ENCODE measurements at places on chromosomes 6 and 20.

DNA sequence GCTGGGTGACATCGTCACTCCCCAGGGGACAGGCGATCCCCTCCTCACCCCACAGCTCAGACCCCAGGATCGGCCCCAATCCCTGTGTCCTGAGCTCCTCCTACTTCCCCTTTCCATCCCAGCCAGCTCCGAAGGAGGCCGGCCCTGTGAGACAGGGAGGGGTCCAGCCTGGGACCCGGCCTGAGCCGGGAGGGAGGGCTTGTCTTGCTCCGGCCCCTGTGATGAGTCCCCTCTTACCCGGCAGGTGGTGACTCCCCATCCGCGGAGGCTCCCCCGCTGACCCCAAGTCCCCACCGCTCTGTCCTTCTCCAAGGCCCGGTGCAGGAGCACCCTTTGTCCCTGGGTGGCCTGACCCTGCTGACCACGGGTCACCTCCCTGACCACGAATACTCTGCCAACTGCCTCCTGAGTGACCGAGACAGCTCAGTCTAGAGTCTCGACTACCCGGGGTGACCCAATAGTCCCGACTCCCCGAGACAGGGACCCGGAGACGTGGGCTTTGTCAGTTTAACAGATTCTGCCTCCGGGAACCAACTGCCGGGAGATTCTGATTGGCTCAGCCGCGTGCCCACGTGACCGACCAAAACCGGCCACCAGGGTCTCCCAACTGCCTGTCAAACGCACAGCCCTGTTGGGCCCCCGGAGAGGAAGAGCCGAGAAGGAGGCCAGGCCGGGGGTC is 187.4 kb upstream of the PROKR2 start:
- DNase-seq = peak; percentile 44

- no peak for DNase-seq
Observed at GRCh38 chr6:36227379-36228228, 31.1 kb downstream of the BRPF3 start.

GRCh38 chr6:47414423-47415167 is 63.0 kb upstream of the CD2AP start:
- DNase-seq = no peak

GRCh38 chr6:37988696-37989095 is 169.2 kb downstream of the ZFAND3 start:
- DNase-seq = no peak

GRCh38 chr6:79302341-79302740 is 67.9 kb upstream of the HMGN3 start:
- DNase-seq = no peak

DNA sequence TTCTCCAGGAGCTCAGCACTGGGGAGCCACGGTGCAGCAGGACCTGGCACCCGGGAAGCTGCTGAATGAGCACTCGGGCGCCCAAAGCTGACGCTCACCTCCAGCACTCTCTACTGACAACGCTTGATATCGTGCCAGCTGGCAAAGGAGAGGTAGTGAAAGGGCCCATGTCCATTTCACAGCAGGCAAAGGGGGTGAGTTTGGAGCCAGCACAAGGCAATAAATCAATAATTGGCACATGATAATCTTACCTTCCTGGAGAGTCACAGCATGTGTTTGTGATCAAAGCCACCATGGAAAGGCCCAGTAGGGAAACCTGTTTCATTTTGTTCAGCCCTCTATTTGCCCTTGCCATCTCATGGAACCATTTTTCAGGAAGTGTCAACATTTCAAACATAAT is 23.3 kb upstream of the SMIM26 start:
- no peak for DNase-seq

- DNase-seq = no peak
Observed at GRCh38 chr6:20954315-20954714, 420.1 kb downstream of the CDKAL1 start.

GRCh38 chr6:165884813-165885765 is 222.0 kb upstream of the PDE10A start:
- peak; percentile 63 for DNase-seq

DNA sequence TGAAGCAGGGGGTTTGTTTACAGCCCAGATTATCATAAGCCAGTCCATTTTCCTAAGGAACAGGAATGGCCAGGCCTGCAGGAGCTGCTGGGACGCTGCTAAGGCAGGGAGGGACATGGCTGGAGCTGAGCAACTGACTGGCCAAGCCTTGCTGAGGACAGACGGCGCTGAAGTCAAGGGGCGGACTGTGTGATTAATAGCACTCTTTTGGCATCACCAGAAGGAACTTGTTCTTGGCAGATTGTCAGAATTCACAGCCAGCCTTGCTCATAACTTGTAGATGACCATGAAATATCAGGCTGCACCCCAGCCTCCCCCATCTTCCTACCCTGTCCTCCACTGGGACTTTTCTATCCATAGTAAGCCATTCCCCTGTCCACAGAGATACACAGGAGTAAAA is 218.8 kb upstream of the RNF24 start:
- DNase-seq = no peak

DNA sequence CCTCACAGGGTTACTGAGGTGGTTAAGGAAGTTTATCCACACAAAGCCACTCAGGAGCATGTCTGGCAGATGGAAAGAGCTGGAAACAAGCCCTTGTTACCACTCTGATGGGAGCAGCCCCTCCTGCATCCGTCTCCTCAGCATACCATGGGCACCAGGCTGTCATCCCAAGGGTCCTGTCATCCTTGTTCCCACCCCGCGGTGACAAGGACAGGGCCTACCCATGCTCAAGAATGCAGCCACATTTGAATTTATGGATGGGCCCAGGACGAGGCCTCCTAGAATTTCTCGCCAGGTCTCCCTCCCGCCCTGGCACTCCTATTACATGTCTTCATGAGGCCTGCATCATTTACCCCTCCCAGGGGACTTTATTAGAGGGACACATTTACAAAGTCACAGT is 60.0 kb downstream of the NPEPL1 start:
- peak; percentile 25 for DNase-seq

- no peak for DNase-seq
Observed at GRCh38 chr6:43093436-43094289, 17.5 kb downstream of the PTK7 start.

DNA sequence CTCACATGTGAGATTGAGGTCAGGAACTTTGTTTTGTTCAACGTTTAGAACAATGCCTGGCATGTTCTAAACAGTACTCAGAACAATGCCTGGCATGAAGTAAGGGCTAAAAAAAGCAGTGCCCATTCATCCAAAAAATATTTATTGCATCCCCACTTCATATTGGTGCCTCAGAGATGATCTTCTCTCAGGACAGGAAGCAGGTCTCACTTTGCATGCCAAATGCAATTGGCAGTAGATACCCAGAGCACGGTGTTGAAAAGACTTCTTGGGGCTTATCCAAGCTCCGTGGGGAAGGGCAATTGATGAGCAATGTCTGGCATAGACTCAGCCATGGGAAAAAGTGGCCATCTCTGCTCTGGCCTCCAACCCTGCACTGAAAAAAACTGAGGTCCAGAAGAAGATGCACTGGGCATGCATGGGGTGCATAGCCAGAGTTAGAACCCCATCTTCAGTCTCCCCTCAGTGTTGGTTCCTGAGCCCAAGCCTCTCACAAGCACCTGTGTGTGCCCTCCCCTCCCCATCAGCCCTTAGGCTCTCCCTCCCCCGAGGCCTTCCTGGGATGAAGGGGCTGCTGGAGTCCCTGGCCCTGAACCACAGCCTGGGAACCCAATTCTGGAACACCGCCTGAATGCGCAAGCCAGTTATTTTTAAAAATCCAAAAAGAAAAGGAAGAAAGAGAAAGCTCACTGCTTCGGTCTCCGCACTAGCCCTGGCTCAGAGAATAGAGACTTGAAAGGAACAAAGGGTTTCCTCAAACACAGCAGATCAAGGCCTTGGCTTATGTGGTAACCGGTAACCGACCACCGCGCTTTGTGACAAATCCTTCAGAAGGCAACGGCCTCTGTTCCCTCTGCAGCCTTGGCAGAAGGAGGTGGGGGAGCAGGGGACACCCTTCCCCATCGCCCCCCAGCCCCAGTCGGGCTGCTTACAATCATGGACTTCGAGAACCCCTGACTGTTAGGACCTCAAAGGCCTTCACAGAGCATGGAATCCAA is 78.5 kb upstream of the SIRPA start:
- peak; percentile 14 for DNase-seq

DNA sequence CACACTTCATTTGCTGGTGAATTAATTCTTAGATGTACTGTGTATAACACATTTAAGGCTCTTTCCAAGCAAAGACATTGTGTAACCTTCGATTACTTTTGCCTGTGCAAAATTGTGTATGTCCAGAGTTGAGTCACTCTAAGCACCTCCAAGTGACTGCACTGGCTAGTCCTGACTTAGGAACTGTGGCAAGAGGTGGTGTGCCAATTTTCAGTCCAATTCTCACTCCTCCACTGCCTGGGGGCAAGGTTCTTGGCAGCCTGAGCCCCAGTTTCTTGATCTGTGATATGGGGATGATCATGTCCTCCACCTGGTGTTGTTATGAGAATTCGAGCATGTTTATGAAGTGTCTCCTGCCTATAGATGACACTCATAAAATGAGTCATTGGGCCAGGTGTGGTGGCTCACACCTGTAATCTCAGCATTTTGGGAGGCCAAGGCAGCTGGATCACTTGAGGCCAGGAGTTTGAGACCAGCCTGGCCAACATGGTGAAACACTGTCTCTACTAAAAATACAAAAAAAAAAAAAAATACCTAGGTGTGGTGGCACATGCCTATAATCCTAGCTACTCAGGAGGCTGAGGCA is 105.3 kb upstream of the CDYL start:
- no peak for DNase-seq

- DNase-seq = no peak
Observed at GRCh38 chr20:62763404-62763803, 32.9 kb upstream of the MRGBP start.

- no peak for DNase-seq
Observed at GRCh38 chr20:14453259-14453658, 115.8 kb upstream of the FLRT3 start.

- DNase-seq = no peak
Observed at GRCh38 chr6:5121479-5121878, 36.3 kb downstream of the PPP1R3G start.

DNA sequence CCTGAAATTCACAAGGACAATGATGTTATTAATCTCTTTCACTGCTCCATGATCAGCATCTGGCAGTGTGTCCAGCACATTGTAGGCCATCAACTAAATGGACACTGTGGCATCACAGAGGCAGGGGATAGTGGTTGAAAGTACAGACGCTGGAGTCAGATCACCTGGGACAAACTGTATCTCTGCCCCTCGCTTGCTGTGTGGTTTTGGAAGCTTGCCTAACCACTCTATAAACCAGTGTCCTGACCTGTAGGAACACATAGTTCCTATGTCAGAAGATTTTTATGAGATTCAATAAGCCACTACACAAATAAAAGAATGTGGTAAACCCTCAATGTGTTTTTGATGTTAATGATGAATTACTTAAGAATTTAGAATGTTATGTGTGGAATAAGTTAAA is 219.3 kb upstream of the RNF217 start:
- no peak for DNase-seq

DNA sequence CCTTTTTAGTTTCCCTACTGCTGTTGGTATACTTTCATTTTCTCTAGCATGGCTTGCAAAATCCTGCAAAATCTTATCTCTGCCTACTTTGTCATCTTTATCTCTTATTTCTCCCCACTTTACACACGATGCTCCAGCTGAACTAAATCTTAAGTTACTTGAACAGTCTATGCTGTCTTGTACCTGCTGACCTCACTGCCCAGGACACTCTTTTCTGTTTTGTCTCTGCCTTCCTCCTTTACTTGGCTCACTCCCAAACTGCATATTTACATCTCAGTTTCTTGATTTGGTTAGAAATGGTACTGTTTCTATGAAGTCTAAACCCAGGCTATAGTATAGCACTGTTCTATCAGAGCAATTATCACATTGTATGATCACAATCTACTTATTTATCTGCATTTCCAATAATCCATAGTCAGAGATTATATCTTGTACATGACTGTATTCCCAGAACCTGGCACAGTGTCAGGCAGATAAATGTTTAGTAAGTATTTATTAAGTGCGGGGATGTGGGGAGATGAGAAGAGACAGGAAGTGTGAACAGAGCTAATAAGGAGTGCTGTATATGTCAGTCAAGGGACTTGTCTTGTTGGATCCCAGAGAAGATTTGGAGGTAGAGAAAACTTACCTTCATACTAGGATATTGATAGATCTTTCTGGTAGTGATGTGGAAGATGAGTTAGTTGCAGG is 57.6 kb downstream of the ADGRG6 start:
- no peak for DNase-seq

Data from D341Med (cell line).